ENCODE measurements at places on chromosomes 12 and 14. TPM values are rescaled to one million over a fixed set of nuclear protein-coding genes. Genes with fewer than 3 reads are reported as not detected.

The RFLNA gene
- total RNA-seq: 0.49 TPM

The ZFHX2 gene
- total RNA-seq: 12.5 TPM

The SLC38A4 gene
- 0.69 TPM for total RNA-seq

The OAS2 gene
- total RNA-seq: 5.8 TPM

The FOXN3 gene
- 63.0 TPM for total RNA-seq

The BCL2L14 gene
- total RNA-seq: 13.5 TPM

The TAS2R42 gene
- total RNA-seq: not detected

The CACNA1C gene
- total RNA-seq: 19.3 TPM

The PIWIL1 gene
- total RNA-seq: 0.12 TPM

The RPL10L gene
- not detected for total RNA-seq

The CLEC14A gene
- total RNA-seq: 18.6 TPM

- no peak for DNase-seq
Measured at GRCh38 chr14:103735815-103736545, 20.4 kb downstream of the ZFYVE21 start.

DNA sequence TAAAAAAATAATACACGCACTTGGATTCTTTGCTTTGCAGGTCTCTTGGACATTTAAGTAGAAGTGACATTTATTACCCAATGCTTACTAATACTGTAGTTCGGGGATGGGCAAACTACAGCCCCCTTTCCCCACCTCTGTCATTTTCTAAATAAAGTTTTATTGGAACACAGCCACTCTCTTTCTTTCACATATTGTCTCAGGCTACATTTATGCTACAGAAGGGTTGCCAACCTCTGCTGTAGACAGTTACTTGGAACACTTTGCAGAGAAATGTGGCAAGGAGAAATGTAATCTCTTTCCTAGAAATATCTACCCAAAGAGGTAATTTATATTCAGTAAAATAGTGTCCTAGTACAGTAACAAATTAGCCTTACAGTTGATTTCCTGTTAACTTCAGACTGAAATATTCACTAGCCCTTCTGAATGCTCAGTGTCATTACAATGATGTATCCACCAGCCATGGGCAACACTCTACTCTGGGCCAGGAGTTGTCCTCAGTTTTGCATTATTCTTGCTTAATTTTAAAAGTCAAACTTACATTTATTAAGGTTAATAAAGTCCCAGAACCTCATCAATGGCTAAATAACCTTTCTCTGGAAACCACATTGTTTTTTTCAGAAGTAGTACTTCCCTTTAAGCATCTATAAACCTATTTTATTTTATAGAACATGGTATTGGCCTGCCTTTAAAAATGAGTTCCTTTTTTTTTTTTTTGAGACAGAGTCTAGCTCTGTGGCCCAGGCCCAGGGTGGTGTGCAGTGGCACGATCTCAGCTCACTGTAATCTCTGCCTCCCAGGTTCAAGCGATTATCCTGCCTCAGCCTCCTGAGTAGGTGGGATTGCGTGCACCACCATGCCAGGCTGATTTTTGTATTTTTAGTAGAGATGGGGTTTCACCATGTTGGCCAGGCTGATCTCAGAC is 269.6 kb upstream of the AMIGO2 start:
- DNase-seq: no peak

GRCh38 chr12:2501464-2502191 is 293.1 kb upstream of the FKBP4 start:
- no peak for DNase-seq

GRCh38 chr14:99224116-99224910 is 47.7 kb downstream of the BCL11B start:
- no peak for DNase-seq

GRCh38 chr12:10016881-10017280 is 6.5 kb downstream of the CLEC12B start:
- no peak for DNase-seq

DNA sequence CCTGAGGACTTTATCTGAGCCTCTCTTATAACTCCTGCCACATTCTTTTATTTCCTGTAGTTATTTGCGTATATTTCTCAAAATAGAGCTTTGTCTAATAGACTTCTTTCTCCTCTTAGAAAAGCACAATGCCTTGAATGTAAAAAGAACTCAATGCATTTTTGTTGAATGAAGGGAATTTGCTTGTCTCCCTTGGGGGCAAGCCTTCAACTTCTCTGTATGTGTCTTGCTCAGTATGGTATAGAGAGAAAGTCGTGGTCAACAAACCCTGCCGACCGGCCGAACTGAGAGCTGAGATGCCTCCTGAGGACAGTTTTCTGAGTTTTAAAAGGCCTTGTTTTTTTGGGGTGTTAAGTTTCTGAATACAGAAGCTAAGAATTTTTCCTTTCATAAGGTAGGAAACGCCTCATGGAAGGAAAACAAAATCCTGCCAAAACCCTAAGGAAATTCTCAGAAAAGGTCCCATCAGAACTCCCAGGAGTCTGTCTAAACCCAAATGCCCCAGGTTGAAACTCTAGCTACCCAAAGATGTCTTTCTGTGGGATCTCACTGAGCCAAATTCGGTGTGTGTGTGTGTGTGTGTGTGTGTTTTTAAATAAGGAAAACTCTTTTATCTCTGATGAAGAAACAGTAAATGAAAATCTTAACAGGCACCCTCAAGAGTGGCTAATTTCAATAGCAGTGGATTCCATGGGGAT is 136.6 kb downstream of the C12orf75 start:
- DNase-seq: no peak

DNA sequence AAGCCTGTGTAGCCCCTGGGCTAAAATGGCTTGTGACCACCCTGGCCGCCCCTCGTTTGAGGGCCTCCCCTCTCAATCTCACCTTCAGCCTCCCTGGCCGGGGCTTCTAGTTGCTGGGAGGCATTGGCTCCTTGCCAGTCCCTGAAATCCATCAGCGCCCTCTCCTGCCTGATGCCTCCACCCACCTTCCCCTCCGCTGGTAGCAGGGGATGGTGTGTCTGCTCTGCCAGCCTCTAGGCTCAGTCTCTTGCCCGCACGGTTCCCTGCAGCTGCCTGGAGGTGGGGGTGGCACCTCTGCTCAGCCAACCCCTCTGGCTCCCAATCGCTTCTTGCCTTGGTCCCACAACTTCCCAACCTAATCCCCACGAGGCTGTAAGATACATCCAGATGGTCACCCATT is 167.9 kb downstream of the PHETA1 start:
- no peak for DNase-seq

- no peak for DNase-seq
Measured at GRCh38 chr14:91506226-91506625, 3.9 kb downstream of the PPP4R3A start.

DNA sequence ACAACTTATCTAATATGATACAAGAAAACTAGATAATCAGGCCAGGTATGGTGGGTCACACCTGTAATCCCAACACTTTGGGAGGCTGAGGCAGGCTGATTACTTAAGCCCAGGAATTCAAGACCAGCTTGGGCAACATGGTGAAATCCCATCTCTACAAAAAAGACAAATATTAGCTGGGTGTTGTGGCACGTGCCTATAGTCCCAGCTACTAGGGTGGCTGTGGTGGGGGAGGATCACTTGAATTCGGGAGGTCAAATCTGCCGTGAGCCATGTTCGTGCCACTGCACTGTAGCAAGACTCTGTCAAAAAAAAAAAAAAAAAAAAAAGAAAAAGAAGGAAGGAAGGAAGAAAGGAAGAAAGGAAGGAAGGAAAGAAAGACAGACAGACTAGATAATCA is 27.0 kb downstream of the ZCRB1 start:
- no peak for DNase-seq

GRCh38 chr14:96112032-96112431 is 72.9 kb downstream of the C14orf132 start:
- peak; percentile 34 for DNase-seq

- DNase-seq: no peak
Measured at GRCh38 chr12:18731156-18731555, 6.7 kb downstream of the PLCZ1 start.

- no peak for DNase-seq
Measured at GRCh38 chr14:61899497-61899896, 137.3 kb downstream of the SNAPC1 start.

- DNase-seq: no peak
Measured at GRCh38 chr14:61638595-61639387, 56.5 kb upstream of the HIF1A start.

DNA sequence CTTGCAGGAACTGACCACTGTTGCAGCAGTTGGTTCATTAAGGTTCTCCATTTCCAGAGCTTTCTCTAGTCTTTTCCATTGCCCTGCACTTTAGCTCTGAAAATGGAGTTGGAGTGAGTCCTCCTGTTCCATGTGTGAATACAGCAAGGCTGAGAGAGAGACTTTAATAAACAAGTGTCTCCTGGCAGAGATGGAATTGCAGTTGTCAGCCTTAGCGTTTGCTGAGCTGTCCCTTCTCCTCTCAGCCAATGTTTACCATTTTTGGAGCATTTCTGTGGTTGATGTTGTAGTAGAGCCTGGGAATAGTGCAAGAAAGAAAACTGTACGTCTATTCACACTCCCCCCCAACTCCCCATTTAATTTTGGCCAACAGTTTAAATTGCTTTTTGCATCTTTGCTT is 7.5 kb upstream of the MANSC4 start:
- DNase-seq: no peak

GRCh38 chr12:57109207-57110103 is 1.7 kb downstream of the STAT6 start:
- DNase-seq: no peak

GRCh38 chr12:51947246-51947996 is 4.1 kb upstream of the ACVR1B start:
- DNase-seq: no peak

DNA sequence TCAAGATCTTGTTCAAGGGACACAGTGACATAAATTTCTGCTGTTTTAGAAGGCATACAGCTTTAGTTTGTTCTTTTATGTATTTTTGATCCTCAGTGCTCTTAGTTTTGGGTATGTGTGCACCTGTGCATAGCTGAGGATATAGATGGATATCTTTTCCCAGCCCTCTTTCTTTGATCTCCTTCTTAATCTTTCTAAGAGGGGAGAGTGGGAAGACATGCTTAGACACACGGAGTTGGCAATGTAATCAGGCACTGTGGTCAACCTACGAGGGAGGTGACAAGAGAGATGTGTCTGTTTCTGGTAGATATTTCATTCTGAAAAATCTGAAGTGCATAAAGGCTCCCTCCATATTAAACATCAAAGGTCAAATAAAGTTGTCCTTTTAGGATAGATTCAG is 340.6 kb downstream of the TMEM132D start:
- no peak for DNase-seq

- no peak for DNase-seq
Measured at GRCh38 chr12:69026336-69026735, 93.4 kb upstream of the CPM start.

DNA sequence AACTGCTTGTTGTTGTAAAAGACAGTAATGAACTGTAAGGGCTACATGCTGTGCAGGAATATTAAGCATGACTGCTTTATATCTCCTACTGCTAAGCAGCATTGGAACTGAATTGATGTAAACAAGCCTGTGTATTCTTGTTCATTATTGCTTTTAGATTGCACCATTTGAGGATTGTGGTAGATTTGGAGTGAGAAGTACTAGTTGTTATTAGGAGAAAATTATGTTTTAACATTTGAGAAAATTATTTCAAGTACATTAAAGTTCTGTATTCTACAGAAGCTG is 212.7 kb downstream of the ERC1 start:
- DNase-seq: no peak

GRCh38 chr12:45669093-45669492 is 60.4 kb upstream of the ARID2 start:
- DNase-seq: no peak

DNA sequence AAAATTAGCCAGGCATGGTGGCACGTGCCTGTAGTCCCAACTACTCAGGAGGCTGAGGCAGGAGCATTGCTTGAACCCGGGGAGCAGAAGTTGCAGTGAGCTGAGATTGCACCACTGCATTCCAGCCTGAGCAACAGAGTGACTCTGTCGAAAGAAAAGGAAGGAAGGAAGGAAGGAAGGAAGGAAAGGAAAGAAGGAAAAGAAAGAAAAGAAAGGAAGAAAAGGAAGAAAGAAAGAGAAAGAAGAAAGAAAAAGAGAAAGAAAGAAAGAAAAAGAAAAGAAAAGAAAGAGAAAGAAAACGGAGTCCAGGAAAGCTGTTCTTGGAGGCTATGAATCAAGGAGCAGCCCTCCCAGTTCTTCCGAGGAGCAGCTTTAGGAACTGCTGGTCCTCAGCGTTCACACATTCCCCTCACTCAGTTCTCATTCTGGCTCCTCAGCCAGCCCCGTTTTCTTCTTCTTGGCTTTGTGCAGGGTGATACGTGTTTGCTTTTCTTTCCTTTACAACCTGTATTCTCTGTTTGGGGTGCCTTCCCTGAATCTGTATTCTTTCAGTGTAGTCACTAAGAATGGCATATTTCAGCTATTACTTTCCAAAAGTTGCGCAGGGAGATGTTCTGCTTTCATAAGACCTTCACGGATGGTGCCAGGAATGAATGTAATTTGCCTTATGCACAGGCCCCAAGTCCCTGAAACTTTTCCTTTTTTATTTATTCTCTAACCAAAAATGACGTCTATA is 12.2 kb downstream of the FBXL14 start:
- no peak for DNase-seq

DNA sequence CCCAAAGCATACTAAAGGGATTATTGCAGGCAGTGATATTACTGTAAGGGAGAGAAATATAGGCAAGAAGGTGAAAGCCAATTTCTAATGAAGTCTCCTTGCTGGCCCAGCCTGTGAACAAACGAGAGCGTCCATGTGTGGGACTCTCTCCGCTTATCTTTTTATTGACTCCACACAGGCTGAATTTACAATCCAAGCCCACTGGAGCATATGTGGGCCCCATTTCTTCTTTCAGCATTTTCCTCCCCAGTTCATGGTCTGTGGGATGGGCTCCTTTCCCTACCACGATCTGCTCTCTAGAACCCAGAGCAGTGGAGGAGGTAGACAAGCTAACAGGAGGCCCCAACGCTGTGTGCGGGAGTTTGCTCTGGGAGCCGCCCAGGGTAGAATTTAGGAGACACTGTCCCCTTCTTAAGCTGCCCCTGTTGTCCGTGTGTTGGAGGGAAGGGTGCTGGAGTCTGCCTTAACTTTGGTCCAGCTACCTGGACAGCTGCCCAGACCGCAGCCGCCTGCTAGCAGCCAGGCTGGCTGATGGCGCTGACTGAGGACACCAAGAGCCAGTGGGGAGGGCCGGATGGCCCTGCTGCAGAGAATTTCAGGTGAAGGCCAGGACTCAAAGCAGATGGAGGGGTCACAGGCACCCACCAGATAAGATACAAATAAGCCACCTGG is 3.2 kb upstream of the HOXC11 start:
- no peak for DNase-seq

All from mucosa of gallbladder (tissue), 1 donor.